ENCODE measurements at places on chromosomes 1 and 21. TPM values are rescaled to one million over a fixed set of nuclear protein-coding genes. Genes with fewer than 3 reads are reported as not detected.

The SUSD4 gene
- 0.24 TPM for total RNA-seq

The PAPPA2 gene
- 0.12 TPM for total RNA-seq

The INSRR gene
- total RNA-seq = 0.63 TPM

The FMN2 gene
- not detected for total RNA-seq

The CCDC17 gene
- 4.7 TPM for total RNA-seq

The SH3GLB1 gene
- total RNA-seq = 74.5 TPM

The SRSF11 gene
- 191 TPM for total RNA-seq

The MPZ gene
- 7.0 TPM for total RNA-seq

The S100PBP gene
- 82.0 TPM for total RNA-seq

The F11R gene
- total RNA-seq = 19.7 TPM

The LIN9 gene
- total RNA-seq = 11.0 TPM

The CA6 gene
- total RNA-seq = 2.3 TPM
